ENCODE measurements at places on chromosomes 5 and 9.

GRCh38 chr9:98706651-98707165 lies 2.0 kb downstream of the GABBR2 start:
- DNase-seq, result no peak

- DNase-seq, result peak; percentile 63
These were observed 25.2 kb upstream of the TNFAIP8 start for GRCh38 chr5:119330367-119331183.

- no peak for DNase-seq
These were observed 7.9 kb upstream of the MED10 start for GRCh38 chr5:6386271-6386670.

DNA sequence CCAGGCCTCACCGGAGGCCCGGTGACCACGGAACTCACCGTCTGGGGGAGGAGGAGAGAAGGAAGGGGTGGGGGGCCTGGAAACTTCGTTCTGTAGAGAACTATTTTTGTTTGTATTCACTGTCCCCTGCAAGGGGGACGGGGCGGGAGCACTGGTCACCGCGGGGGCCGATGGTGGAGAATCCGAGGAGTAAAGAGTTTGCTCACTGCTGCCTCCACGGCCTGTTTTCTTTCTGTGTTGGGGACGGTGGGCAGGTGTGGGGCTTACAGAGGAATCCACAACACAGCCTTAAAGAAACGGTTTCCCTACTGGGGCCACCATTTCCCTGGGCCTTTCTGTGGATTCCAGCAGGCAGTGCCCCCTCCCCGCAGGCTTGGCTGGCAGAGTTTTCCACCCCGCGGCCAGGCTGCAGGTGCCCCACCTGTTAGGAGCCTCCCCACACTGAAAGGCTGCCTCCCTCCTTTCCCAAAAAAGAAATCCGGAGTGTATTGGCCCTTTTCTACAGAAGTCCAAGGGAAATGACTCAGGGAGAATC lies 80.8 kb downstream of the NTNG2 start:
- DNase-seq, result no peak

DNA sequence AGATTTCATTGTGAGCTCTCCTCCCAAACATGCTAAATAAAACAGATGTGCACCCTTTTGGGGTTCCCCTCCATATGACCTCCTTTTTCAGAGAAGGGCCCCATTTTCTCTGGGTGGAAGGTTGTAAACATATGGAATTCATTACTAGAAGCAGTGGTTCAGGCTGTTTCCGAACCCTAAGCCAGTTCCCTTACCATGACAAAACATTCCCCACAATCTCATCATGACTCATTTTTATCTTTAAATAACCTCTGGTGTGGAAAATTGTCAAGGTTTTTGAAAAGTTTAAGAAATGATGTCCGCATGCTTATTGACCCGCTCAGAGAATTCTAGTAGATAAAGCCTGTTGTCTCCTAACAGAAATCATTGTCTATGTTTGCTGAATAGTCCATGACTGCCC lies 127.3 kb upstream of the PIK3R1 start:
- no peak for DNase-seq

GRCh38 chr5:68077349-68077894 lies 138.1 kb upstream of the PIK3R1 start:
- no peak for DNase-seq

DNA sequence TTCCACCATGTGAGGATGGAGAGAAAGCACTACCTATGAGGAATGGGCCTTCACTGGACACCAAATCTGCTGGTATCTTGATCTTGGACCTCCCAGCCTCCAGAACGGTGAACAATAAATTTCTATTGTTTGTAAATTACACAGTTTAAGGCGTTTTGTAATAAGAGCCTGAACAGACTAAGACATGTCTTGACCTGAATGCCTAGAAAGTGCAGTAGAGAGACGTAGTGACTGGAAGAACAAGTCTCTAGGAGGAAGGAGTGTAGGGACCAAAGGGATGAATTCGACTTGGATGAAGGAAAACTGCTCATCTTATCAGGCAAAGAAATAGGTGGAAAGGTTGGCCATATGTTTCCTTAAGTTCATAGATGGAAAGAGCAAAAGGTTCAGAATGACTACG lies 309.8 kb upstream of the RGMB start:
- no peak for DNase-seq

- DNase-seq, result no peak
These were observed 848.2 kb upstream of the DMAC1 start for GRCh38 chr9:8647824-8648223.

DNA sequence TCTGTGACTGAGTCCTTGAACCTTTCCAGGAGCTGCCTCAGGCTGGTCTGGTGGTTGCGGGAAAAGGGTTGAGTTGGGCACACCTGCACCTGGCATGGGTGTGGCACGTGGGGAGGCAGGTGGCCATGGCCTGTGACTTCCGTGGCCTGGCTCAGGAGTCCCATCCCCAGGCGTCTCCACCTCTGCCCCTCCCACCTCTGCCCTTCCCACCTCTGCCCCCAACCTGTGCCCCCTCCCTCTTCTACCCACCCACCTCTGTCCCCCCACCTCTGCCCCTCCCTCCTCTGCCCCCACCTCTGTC lies 1.9 kb upstream of the QRFP start:
- DNase-seq, result no peak

DNA sequence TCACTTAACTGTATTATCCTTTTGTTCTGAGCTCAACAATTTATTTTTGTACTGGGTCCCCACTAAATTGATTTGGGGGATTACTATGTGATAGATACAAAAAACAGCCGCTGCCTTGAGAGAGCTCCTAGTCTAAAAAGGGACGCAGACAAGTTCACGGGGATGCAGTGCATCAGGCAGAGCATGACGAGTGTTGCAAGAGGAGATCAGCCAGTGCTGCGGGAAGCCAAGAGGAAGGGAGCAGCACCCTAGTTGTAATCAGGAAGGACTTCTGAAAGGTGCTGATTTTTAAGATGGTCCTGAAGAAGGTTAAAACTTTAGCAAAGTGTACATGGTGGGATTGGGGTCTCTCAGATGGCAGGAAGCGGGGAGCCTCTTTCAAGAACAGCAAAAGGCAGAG lies 15.8 kb downstream of the GALNT10 start:
- DNase-seq, result no peak

GRCh38 chr5:87139795-87140194 lies 127.9 kb upstream of the RASA1 start:
- DNase-seq, result no peak

DNA sequence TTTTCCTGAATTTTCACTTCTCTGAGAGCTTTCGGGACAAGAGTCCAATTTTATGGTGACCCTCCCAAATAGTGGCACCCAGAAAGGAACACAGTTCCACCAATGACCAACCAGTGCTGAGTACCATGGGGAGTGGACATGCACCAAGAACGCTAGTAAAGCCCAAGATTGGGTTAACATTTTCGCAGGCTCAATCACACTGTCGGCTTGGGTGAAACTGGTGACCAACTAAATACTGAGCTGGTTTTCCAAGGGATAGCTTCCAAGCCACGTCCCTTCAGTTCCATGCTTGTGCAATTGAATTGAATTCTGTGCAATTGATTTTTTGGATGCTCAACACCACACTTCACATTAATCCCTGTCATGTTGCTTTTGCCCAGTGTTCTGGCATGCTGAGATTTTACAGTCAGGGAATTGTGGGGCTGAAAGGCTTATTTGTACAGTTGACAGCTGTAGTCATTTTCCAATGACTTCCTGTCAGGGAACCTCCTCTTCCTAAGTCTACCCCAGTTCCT lies 37.6 kb upstream of the TRMT10B start:
- no peak for DNase-seq

Data from activated CD4-positive, alpha-beta T cell treated with anti-CD3 and anti-CD28 coated beads, Interleukin-2, amount 50 U/mL, for 24 hours (primary cell).